ENCODE measurements at places on chromosomes 1 and 21.

- no peak for DNase-seq
These were observed 271.7 kb upstream of the C1orf174 start for GRCh38 chr1:4171480-4172450.

- DNase-seq = peak; percentile 74
These were observed 251.1 kb upstream of the ADGRL2 start for GRCh38 chr1:81549588-81550127.

DNA sequence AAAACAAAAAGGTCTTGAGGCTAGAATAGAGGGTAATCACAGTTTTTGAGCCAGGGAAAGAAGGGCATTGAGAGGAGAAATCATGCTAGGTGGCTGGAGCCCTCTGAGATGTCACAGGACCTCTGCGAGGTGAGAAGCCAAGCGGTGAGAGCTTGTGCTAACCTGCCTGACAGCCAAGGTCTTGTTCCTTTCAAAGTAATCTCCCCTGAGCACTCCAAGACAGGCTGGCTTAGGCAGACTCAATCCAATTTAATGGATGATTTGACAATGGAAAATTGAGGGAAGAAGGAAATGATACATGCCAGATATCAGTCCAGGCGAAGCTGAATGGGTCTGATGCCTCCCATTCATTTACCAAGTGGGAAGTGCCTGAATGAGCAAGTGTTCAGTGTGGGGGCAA lies 311.9 kb upstream of the PTBP2 start:
- no peak for DNase-seq

- no peak for DNase-seq
These were observed 42.3 kb downstream of the STYXL2 start for GRCh38 chr1:167136191-167136614.

DNA sequence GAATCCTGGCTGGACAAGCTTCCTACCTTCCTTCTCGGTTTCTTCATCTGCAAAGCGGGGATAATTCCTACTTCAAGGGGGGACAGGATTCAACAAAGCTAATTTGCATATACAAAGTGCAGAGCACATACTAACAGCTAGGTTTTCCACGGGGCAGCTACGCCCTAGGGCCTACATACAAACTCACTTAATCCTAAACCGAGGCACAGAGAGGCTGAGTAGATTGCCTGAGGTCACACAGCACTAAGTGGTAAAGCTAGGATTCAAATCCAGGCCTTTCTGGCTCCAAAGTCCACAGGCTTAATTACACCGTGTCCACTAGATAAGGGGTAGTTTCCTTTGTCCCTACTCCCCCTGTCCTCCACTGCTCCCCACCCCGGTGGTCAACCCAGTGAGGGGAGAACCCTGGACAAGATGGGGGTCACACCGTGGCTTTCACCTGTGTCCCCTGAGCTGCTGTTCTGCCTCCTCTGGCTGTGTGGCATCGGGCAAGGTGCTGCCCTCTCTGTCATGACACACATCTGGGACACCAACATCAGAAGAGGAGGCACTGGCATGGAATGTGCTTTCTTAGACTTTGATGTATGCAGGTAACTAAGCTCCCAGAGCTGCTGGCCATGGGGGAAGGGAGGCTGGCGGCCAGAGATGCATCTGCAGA lies 44.5 kb downstream of the TAS1R2 start:
- DNase-seq = no peak

DNA sequence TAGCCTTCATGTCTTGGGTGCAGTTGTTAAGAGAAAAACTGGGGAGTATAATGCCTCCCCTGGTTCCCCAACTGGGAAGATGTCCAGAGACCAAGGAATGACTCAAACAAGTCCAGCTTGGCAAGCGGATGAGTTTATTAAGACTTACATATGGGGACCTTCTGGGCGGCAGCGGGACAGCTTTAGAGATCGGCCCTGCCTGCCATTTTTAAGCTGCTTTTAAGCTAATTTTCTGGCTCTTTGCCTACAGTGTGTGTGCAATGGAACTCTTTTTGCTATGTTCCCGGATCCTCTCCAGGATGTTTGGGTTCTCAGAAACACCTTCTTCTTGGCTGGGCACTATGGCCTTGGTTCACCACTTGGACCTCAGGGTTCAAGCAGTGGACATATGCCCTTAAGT lies 99.5 kb downstream of the RYR2 start:
- DNase-seq = no peak

GRCh38 chr1:152449661-152450060 lies 35.6 kb upstream of the CRNN start:
- no peak for DNase-seq
